ENCODE measurements at places on chromosomes 5 and 9.

DNA sequence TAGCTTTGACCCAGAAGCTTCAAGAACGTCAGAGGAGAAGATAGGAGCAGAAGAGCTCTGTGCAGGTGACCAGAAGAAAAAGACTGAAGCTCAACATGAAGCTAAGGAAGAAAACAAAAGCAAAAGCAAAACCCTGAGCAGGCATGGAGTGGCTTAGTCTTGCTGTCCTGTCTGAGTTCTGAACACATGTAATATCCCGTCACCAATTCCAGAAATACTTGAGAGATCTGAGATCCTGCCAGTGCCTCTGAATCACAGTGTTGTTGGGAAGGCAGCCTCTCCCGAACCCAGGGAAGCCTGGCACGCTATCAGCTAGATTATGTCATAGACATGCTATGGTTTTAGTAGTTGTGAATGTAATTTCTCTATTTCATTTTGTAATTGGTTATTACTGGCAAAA lies 235.7 kb downstream of the ICE1 start:
- no peak for DNase-seq

GRCh38 chr5:153130296-153130695 lies 360.2 kb upstream of the GRIA1 start:
- DNase-seq, result no peak

DNA sequence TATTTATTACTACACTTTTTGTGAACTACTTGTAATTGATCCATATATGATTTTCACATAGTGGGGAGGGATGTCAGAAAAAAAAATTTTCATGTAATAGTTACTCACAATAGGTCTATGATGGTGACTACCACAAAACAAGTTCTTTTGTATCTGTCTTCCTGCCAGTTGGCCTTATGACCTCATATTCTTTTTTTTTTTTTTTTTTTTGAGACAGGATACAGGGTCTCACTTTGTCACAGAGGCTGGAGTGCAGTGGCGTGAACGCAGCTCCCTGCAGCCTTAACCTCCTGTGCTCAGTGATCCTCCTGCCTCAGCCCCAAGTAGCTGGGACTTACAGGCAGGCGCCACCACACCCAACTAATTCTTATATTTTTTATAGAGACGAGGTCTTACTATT lies 10.9 kb downstream of the SEC24A start:
- DNase-seq, result no peak

DNA sequence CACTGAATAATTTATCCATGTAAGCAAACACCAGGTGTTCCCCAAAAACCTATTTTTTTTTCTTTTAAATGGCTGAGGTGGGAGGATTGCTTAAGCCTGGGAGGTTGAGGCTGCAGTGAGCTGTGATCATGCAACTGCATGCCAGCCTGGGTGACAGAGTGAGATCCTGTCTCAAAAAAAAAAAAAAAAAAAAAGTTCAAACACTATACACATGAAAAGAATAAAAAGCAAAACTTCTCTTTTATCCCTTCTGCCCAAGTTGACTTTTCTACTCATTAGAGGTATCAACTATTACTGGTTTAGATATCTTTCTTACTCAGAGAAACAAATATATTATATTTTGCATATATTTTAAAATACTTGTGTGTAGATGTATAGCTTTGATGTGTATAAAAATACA lies 17.8 kb downstream of the DCTN4 start:
- no peak for DNase-seq

DNA sequence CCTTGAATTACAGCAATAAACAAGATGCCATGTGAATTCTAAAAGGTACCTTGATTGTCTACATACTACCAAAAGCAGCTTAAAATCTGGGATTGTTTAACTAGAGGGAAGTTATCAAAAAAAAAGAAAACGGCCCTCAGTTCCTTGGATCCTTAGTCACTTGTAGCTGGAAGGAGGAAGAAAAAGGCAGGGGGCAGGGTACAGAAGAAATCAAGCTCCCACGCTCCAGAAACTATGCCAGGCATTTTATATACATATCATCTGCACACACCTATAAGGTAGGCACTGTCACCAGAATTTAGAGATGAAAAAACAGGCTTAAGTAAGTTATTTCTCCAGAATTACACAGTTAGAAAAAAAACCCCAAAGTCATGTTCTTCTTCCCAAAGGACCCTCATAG lies 63.4 kb downstream of the SCAI start:
- no peak for DNase-seq

- no peak for DNase-seq
Measured at GRCh38 chr9:25678147-25678666, at the start of gene TUSC1. Gene TUSC1, minus strand, starts transcription at chr9:25678444. Its CDS starts 132 bp downstream, at chr9:25678312.

GRCh38 chr5:96838201-96839070 lies 30.7 kb upstream of the ERAP1 start:
- no peak for DNase-seq

GRCh38 chr9:2420543-2420942 lies 201.0 kb upstream of the VLDLR start:
- no peak for DNase-seq

- peak; percentile 19 for DNase-seq
Measured at GRCh38 chr5:151156507-151157420, 815 bp downstream of the ANXA6 start.

DNA sequence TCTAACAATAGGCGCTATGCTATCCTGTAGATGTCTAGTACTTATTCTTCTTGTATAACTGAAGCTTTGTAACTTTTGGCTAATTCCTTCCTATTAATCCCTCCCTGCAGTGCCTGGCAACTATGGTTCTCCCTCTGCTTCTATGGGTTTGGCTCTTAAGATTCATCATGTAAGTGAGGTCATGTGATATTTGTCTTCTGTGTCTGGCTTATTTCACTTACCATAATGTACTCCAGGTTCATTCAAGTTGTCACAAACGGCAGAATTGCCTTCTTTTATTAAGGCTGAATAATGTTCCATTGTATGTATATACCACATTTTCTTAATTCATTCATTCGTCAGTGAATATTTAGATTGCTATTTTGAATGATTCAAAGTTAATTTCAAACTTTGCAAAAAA lies 149.9 kb upstream of the GAS1 start:
- DNase-seq, result no peak
